ENCODE measurements at places on chromosomes 11 and 22. TPM values are rescaled to one million over a fixed set of nuclear protein-coding genes. Genes with fewer than 3 reads are reported as not detected.

The KIF18A gene
- total RNA-seq: 0.86 TPM

The CSTPP1 gene
- total RNA-seq: 43.0 TPM

The SCT gene
- total RNA-seq: not detected

The PNPLA3 gene
- 0.75 TPM for total RNA-seq

The AASDHPPT gene
- 29.7 TPM for total RNA-seq

The CD6 gene
- total RNA-seq: 4.2 TPM

The PARVA gene
- 101 TPM for total RNA-seq

The PLA2G3 gene
- not detected for total RNA-seq

The OR4C6 gene
- not detected for total RNA-seq

The SCGB1A1 gene
- not detected for total RNA-seq

The SLC6A5 gene
- not detected for total RNA-seq

The NUP98 gene
- 137 TPM for total RNA-seq

The CREBZF gene
- total RNA-seq: 48.2 TPM

The TSPAN32 gene
- 4.3 TPM for total RNA-seq

The FGF19 gene
- total RNA-seq: not detected

The MYRF gene
- total RNA-seq: 4.7 TPM

The GALNT18 gene
- total RNA-seq: 13.3 TPM

The COX8A gene
- 291 TPM for total RNA-seq

The CCDC82 gene
- 31.8 TPM for total RNA-seq

The MRGPRX4 gene
- not detected for total RNA-seq

The GLYAT gene
- total RNA-seq: not detected
